ENCODE measurements at places on chromosomes 3 and 15.

GRCh38 chr3:53787016-53787415 lies 59.2 kb downstream of the CHDH start:
- no peak for DNase-seq

GRCh38 chr3:184237211-184237610 lies 7.8 kb downstream of the VWA5B2 start:
- no peak for DNase-seq

DNA sequence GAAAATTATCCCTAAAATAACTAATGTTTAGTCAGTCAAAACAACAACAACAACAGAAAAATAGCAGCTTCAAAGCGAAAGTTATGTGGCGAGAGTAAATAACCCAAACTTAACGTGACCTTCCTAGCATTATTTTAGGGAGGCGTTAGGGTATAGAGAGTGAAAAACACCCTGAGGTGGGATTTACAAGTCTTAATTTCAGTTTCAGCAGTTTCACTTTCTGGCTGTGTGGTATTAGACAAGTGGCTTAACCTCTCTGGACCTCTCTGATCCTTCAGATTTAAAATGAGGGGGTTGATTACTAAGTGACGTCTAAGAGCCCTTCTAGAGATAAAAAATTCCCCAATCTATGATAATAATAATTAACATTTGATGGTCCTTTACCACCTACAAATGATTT lies 291.2 kb downstream of the ZBTB20 start:
- DNase-seq = no peak

DNA sequence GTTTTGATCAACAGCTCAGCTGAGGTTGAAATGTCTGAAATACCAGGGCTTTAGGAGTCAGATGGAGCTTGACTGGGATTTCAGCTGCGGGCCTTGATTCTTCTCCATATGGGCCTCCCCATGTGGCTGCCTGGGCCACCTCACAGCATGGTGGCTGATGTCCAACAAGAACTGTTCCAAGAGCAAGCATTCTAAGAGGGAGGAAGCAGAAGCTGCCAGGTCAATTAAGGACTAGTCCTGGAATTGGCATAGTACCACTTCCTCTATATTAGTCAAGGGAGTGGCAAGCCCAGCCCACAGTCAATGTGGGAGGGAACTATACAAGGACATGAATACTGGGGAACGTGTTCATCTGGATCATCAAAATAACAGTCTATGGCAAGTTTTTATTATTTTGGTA lies 181.7 kb upstream of the ANKRD28 start:
- no peak for DNase-seq

GRCh38 chr3:184448321-184449160 lies 68.7 kb downstream of the CHRD start:
- DNase-seq = no peak

DNA sequence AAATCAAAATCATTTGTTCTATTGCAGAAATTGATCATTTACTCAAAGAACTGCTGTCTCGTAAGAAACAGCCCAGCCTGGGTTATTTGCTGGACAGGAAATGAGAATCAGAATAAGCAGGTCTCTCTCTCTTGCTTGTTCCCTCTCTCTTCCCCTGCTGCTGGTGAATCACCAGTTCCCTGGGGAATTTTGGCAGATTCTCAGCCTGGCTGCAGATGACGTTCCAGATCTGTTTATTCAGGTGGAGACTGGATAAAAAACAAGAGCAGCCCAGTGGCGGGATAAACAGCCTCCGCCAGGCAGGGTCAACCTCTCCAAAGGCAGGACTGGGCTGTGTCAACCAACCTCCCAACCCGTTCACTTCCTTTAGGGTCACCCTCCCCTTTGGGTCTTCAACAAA lies 72.1 kb downstream of the LRIG1 start:
- no peak for DNase-seq

DNA sequence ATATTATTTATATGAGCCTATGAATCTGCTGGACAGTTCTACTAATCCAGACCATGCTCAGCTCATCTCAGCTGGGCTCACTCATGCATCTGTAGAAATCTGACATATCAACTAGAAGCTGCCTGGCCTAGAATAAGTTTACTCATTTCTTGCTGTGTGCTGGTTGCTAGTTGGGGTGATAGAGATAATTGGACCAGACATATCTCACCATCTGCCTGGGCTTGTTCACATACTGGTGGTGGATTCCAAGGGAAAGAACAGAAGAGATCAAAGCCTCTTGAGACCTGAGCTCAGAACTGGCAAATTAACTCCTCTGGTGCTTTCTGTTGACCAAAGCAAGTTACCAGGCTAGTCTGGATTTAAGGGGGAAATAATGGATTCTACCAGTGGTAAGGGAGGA lies 109.1 kb downstream of the NSUN3 start:
- no peak for DNase-seq

DNA sequence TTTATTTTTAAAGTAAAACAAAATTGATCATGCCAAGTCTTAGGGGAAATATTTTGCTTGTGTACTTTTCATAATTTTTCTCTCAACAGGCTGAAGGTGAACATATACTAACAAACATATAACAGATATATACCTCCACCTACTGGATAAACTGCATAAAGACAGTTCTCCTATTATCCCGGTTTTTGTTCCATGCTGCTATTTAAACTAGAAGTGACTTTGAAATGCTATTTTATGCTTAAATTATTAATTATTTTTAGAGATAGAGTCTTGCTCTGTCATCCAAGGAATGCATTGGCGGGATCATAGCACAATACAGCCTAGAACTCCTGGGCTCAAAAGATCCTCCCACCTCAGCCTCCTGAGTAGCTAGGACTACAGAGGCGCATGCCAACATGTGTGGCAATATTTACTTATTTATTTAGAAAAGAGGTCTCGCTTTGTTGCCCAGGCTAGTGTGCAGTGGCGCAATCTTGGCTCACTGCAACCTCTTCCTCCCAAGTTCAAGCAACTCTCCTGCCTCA lies 49.8 kb downstream of the ST3GAL6 start:
- DNase-seq = no peak

GRCh38 chr3:25283613-25284012 lies 144.4 kb upstream of the RARB start:
- DNase-seq = no peak

GRCh38 chr15:54206586-54207321 lies 228.5 kb downstream of the UNC13C start:
- DNase-seq = no peak

DNA sequence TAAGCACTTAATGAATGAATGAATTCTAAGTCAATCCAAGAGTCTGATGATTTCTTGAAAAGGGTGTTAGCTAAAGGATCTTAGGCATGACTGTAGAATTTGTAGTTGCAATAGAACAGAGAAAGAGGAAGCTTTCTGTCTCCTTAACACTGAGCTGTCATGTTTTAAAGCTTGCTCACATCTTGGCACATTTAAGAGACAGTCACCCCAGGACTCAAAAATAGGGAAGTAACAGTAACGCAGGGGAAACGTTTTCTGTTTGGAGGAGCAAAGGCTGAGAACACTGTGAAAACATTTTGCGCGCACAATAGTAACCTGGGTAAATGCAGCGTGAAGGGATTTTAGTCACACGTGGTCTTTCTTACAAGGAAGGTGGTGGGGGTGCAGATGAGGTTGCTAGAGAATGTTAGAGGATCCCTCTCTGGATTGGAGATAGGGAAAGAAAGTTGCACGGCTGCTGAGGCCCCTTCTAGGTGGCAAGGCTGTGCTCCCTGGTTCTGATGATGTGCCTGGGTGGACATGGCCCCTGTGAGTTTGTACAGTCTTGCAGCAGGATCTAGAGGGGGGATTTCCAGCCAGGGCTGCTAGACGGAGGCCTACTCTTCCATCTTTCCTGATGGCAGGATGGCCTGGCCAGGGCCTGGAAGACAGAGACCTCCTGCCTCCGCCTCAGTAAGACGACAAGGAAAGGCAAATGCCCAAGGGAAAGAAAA lies 12.0 kb downstream of the STARD5 start:
- DNase-seq = no peak

DNA sequence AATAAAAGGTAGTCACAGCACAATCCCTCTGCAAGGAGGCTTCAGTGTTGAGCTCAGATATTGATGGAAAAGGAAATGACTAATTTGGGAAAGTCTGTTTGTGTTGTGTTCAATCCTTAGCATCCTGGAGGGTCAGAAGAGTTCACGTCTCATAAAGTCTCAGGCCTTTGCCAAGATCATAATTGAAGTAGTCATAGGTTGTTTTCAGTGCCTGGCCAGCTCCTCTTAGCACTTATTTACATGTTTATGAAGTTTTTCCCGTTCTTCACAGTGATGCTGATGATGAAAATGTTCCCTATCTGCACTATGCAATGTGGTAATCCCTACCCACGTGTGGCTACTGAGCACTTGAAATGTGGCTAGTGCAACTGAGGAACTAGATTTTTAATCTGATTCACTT lies 61.6 kb upstream of the TGFBR2 start:
- DNase-seq = peak; percentile 9

All from activated naive CD8-positive, alpha-beta T cell treated with anti-CD3 and anti-CD28 coated beads, Interleukin-2, amount 50 U/mL, for 24 hours (primary cell).